ENCODE measurements at places on chromosomes 5 and 9.

DNA sequence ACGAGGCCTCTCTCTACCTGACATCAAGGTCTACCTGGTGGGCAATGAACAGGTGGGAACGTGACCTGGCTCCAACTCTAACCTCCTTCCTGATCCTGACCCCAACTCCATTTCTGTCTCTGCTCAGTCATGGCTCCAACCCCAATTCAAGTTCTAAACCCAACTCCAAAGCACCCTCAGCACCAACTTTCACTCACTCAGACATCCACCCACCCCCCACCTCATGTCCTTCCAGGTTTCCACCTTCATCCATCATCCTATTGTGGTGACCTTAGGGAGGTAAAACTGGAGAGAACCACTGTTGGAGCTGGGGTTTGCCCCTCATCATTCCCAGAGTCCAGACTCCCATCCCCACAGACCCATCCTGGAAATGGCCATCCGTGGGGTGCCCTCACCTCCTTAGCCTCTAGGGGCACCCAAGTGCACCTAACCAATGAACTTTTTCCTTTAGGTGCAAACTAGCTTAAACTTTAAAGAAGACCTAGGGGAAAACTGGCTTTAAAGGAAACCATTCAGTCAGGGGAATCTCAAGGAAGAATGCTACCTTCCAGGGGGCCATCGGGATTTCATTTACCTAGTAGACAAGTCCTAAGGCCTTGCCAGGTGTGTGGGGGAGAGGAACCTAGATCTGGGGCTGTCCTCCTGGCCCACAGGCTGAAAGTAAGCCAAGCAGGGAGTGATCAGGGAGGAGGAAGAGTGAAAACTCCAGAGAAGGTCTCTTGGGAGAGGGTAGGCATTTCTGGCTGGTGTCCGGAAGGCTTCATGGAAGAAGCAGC is 11.3 kb downstream of the RGS14 start:
- DNase-seq, result no peak

DNA sequence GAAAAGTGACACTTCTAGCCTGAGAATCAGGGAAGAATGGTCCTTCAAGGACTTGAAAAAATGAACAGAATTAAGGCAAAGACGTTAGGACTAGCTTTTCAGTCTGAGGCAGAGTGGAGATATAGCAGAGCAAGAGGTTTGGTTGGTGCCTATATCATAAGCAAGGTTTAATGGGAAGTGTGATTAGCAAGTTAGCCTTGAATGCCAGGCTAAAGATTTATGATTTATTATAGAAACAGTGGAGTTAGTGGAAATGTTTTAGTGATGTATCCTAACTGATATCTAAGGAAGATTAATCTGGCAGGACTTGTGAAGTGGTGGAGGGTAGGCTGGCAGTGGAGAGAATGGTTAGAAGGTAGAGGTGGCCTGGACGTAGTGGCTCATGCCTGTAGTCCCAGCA is 7.0 kb downstream of the F2RL2 start:
- DNase-seq, result no peak

GRCh38 chr5:150490754-150491153 is 17.2 kb upstream of the NDST1 start:
- DNase-seq, result no peak

GRCh38 chr5:178438796-178439195 is 151.4 kb downstream of the COL23A1 start:
- DNase-seq, result no peak

- DNase-seq, result no peak
These were observed 1.2 kb upstream of the NEK6 start for GRCh38 chr9:124256517-124257069.

GRCh38 chr9:133168432-133168831 is 4.7 kb upstream of the GBGT1 start:
- DNase-seq, result no peak

GRCh38 chr5:107661038-107661649 is 9.6 kb downstream of the EFNA5 start:
- no peak for DNase-seq

DNA sequence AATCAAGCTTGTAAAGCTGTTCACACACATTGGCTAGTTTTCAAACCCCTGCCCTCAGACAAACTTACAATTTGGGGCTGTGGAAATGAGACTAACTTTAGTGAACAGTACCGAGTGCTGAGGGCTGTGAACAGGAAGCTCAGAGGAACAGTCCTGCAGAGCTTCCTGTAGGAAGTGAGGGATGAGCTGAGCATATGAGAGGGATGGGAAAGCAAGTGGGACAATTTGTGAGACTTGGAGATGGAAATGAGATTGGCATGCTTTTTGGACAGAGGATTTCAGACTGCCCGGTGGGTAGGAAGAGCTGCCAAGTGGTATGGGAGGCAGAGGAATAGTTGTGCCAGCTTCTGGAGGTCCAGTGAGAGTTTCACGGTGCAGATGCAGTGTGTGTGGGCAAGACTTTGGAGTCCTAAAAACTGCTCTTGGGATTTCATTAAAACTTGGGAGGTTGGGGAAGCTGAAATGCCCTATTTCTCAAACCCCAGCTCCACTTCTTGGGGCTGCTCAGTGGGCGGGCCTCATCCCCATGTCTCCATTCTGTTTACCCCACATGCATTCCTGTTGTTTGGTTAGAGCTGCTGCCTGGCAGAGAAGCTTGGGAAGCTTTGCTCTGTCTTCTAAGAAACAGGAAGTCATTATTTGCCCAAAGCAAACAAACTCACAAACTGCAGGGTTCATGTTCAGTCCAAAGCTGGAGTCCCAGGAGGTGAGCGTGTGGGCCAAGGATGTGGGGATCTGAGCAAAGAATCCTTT is 267.5 kb downstream of the ZSWIM6 start:
- DNase-seq, result no peak

GRCh38 chr9:95425910-95426551 is 90.7 kb downstream of the PTCH1 start:
- no peak for DNase-seq

DNA sequence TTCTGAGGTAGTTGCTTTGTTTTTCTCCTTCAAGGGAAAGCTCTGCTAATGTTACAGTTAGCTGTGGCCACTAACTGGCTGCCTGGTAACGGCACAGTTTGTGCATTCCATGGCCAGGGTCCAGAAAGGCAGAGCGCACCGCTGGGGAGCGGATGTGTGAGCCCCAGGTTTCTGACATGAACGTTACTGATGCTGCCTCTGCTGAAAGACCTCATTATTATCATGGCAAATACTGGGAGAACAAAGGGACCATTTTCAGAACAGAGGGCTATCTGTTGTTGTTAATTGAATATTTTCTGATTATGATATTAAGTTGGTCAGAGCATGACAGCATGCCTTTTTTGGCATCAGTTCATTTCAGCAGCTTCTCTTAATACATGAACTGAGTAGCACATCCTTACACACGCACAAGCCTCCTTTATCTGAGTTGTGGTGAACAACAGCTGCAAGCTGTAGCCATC is 134.1 kb downstream of the NUDT12 start:
- peak; percentile 14 for DNase-seq

GRCh38 chr9:87379300-87379699 is 118.4 kb upstream of the DAPK1 start:
- DNase-seq, result no peak

DNA sequence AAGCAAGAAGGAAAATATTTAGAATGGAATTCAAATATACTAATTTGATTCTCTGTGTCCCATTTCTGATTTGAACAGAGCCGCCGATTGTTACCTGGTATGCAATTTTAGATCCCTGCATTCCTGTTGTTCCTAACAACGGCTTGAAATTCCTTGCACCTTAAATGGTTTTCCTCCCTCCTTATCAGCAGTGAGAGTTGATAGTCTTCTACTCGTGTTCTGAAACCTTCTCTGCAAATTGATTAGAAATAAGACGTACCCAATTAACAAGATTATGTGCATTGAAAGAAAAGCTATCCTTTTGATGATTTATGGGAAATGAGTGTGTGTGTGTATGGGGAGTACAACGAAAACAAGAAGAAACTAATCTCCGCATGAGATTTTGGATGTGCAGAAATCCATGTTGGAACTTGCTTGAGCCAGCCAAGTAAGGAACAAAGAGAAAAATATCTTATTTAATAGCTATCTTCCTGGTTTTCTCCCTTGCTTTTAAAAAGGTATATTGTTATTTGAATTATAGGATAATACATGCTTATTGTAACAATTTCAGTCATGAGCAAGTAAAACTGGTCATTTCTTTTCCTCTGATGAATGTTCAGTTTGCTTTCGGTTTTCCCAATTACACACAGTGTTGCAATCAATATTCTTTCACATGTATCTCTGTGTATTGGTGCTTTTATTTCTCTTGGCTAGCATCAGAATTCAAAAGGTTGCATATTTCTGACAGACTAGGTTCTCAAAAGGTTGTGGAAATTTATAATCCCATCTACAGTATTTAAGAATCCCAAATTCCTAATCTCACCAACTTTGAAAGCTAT is 211.1 kb upstream of the ACTBL2 start:
- DNase-seq, result no peak

GRCh38 chr5:141326088-141326854 is 4.0 kb upstream of the PCDHGA1 start:
- peak; percentile 74 for DNase-seq

- no peak for DNase-seq
These were observed 106.7 kb downstream of the FAM174A start for GRCh38 chr5:100641833-100642232.

GRCh38 chr9:83047839-83048775 is 14.8 kb downstream of the RASEF start:
- no peak for DNase-seq

DNA sequence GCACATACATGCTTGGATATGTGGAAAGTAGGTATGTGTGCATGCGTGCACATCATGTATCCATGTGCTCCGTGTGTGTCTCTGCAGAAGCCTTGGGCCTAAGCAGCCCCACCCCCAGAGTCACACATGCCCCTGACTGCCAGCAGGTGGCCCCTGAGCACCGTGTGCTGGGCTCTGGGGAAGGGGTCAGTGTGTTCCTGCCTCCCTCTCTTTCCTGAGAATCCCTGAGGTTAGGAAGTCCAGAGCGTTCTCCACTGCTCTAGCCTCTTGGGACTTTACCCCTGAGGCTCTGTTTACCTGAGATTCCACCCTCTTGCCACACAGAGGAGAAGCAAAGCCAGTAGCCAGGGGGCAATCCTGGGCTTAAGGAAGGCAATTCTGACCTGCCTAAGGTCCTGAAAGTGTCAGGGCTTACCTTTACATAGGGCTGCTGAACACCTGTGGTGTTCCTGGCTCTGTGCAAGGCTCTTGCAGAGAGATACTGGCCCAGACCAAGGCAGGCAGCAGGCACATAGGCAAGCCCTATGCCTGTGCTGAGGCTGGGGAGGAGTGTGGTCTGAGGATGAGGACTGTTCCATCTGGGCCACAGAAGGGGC is 207.3 kb downstream of the TMEM38B start:
- DNase-seq, result peak; percentile 69

DNA sequence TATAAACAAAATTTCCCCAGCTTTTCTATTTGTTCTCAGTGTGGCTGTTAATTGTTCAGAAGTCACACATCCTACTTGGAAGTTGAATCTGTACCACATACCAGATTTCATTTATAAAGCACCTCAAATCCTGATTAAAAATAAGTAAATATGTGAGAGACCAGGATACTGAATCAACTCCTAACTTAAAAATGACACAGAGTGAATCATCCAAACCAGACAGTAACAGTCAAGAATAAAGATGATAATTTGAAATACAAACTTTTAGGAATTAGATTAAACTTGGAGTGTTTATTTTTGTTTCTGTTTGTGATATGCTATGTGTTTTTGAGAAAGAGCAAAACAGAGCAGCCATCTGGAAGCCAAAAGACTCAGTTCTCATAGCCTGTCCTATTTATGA is 633.2 kb upstream of the RORB start:
- no peak for DNase-seq

DNA sequence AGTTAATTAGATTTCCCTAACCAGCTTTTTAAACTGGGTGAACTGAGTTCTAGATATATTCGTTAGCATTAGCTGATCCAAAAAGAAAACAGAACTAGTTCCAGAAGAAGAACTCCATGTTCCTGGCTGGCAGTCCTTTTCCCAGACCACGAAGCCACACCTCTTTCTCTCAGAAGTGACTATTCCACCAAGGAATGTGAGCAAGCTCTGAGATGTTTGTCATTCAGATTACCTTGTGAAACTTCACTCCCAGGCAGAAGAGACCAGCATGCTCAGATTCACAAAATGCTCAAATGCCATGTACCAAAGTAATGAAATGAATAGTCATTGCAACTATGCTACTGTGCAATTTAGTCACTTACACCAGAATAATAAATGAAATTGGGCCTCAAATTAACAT is 4.4 kb upstream of the SSBP2 start:
- DNase-seq, result no peak

DNA sequence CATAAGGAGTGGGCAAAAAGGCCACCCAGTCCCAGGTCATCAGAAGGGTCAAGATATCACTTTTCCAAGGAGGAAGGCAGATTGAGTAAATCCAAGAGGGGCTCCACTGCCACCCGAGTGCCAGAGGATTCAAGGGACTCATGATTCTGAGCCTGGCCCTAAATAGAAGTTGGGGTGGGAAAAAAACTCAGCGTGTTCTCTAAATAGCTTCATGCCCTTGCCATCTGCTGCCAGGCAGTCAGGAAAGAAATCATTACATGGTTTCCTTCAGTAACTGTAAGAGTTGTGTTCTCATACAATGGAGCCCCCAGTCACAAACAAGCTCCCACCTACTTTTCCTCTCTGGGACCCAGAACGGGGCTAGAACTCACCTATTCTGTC is 37.2 kb downstream of the SAR1B start:
- no peak for DNase-seq

- DNase-seq, result no peak
These were observed 68.2 kb upstream of the SLIT3 start for GRCh38 chr5:169369130-169369529.

DNA sequence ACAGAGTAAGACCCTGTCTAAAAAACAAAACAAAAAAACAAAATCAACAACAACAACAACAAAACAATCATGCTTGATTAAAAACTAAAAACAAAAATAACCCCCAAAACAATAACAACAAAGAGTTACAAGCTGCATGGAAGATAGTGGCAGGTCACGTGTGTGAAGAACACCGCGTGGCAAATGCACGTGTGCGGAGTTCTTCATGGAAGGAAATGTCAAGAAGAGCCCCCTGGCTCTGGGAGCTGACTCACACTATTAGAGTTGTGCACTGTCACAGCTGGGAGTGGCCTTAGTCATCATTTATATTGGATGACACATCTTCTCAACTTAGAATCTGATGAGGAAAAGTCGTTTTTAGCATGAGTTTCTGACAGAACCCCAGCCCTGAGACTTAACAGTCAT is 110.5 kb downstream of the JMY start:
- peak; percentile 23 for DNase-seq

GRCh38 chr9:27195191-27195590 is 86.2 kb downstream of the TEK start:
- DNase-seq, result no peak

DNA sequence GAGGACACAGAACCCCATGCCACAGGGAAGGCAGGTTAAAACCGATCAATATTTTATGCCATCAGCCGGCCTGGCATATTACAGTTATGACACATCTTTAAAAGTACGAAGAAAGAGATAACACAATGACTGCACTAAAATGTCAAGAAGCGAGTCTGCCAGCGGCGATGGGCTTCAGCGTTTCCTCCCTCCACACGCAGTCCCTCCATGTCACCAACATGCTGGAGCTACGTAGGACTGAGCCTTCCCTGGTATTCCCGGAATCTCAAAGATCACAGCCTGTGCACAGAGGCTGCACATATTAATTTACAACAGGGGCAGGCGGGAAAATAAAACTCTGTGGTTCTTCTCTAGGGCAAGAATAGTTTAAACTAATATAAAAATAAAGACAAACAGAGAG is 257.7 kb downstream of the IRX1 start:
- no peak for DNase-seq

- no peak for DNase-seq
These were observed 159.4 kb upstream of the S1PR3 start for GRCh38 chr9:88831713-88832407.
